ENCODE measurements at places on chromosomes 16 and 17. TPM values are rescaled to one million over a fixed set of nuclear protein-coding genes. Genes with fewer than 3 reads are reported as not detected.

The UTS2R gene
- total RNA-seq: not detected

The C1QL1 gene
- total RNA-seq: 0.14 TPM

The CLDN9 gene
- not detected for total RNA-seq

The MTSS2 gene
- total RNA-seq: 19.9 TPM

The EVI2A gene
- total RNA-seq: not detected

The PIK3R5 gene
- total RNA-seq: 0.05 TPM

The KRT16 gene
- 0.28 TPM for total RNA-seq

DNA sequence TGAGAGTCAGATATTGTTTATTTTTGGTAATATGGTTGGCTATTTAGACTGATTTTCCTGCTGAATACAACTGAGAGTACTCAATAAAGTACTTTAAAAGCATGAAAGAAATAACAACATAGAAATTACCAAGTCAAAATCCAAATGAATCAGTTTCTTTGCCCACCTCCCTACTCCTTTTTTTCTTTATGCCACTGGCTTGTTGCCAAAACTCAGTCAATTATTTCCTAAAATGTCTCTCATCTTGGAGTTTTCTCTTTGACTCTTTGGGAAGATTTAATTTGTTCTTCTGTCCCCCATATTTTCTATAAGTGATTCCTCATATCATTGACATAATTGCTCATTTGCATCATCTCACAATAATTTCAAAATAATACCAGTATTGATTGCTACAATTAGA, 2.6 kb upstream of the OMG start:
- no peak for DNase-seq

DNA sequence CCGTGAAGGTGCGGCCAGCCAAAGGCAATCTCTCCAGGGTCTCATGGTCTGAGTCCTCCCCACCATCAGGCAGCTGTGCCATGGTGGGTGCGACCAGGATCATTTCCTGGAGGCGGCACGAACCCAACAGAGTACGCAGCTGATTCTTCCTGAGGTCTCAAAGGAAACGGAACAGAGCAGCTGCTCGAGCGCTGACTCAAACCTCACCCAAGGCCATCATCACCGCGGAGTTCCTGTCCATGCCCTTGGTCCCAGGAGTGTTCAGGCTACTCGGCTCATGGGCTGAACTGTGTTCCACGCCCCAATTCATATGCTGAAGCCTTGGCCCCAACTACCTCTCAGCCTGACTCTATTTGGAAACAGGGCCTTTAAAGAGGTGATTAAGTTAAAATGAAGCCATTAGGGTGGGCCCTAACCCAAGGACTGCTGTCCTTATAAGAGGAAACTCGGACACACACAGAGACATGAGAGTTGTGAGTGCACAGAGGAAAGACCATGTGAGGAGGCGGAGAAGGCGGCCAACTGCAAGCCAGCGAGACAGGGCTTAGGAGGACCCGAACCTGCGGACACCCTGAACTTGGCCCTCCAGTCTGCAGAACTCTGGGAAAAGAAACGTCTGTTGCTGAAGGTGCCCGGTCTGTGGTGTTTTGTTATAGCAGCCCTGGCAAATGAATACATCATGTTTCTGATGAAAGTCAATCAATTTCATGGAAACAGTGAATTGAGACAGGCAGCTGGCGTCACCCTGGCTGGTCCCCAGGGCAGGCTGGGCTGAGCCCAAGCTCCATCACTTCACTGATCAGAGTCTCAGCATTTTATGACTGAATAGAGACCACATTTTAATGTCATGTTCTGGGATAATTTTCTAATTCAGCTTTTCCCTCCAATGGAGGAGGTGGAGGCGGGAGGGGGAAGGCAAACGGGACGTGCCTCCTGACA, 13.7 kb downstream of the MXRA7 start:
- peak; percentile 95 for DNase-seq

DNA sequence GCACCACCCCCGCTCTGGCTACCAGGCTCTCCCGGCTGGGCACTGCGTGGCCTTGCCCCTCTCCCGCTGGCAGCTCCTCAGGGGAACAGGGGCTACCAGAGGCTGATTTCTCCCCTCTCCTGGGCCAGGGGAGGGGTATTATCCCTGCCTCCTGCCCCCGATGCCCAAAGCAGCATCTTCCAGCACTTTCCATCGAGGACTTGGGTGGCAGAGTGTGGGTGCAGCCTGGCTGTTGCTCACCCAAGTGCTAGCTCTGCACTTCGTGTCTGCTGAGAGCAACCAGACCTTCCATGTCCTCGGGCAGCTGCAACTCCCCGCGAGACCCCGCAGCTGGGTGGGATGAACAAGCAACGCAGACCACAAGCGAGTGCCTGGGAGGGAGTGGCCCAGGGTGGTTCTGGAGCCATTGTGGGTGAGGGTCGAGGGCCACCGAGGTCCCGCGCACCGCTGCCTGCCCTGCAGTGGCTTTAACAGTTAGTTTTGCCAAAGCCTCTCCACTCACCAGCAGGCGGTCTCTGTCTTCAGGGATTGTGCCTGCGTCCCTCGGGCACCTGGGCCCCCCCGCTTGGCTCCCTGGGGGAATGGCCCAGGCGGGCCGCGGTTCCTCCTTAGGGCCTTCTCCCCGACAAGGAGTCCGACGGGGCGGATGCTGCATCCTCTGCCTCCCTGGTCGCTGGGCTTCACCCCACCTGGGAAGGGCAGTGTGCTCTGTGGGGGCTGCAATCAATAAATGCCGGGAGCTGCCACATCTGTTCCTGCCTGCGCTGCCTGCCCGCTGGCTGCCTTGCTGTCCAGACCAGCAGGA, 8.4 kb downstream of the SLC25A10 start:
- no peak for DNase-seq

DNA sequence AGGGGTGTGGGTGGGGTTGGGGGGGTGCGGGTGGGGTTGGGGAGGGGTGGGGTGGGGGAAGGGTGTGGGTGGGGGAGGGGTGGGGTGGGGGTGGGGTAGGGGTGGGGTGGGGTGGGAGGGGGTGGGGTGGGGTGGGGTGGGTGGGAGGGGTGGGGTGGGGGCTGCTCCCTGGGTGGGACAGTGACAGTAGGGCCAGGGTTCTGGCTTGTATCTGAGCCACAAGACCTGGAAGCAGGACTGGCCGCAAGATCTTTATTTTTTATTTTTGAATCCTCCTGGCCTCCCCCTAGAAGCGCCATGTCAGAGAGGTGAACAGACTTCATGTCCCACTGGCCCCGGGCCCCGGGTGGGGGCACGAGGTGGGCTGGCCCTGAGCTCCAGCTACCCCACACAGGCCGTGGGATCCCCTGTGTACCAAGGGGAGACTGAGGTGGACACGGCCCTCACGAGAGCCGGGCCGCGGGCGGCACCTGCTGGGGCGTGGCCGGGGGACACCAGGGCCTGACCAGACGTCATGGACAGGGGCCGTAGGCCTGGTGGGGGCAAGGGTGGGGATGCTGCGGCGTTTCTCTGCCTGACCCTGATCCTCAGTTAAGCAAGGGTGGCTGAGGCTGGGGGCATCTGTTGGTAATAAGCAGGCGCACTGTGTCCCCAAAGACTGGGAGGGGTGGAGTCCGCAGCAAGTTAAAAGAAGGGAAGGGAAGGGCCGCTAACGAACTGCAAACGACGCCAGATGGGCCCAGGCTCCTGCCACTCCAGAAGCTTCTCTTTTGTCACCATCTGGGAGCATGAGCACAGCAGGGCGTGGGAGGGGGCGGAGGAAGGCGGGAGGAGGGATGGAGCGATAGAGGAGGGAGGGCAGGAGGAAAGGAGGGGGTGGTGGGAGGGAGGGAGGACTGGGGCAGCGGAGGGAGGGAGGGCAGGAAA, 22.3 kb upstream of the PABPN1L start:
- DNase-seq: no peak

DNA sequence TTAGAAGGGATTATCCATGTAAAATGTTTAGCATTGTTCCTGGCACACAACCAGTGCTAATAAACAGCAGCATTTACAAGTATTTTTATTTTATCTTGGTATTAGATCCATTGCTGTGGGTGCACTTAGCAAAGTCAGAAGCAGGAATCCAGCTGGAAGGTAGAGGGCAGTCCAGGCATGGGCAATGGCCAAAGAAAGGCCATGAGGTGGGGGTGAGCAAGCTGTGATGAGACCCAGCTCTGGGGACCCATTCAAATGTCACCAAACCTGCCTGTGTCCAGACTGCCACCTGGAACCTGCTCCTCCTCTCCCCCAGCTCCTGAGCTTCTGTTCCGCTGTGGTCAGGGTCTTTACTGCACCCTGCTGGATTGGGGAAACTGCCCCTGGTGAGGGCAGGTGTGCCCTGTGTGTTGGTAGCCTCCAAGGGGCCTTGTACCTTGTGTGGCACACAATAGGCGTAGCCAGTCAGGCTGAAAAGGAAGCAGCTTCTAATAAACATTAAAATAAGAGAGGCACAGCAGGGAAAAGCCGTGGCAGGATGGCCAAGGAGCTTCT, 118.0 kb upstream of the CRHR1 start:
- no peak for DNase-seq

- DNase-seq: no peak
Observed at GRCh38 chr17:20235747-20236146, 226.6 kb downstream of the SPECC1 start.

DNA sequence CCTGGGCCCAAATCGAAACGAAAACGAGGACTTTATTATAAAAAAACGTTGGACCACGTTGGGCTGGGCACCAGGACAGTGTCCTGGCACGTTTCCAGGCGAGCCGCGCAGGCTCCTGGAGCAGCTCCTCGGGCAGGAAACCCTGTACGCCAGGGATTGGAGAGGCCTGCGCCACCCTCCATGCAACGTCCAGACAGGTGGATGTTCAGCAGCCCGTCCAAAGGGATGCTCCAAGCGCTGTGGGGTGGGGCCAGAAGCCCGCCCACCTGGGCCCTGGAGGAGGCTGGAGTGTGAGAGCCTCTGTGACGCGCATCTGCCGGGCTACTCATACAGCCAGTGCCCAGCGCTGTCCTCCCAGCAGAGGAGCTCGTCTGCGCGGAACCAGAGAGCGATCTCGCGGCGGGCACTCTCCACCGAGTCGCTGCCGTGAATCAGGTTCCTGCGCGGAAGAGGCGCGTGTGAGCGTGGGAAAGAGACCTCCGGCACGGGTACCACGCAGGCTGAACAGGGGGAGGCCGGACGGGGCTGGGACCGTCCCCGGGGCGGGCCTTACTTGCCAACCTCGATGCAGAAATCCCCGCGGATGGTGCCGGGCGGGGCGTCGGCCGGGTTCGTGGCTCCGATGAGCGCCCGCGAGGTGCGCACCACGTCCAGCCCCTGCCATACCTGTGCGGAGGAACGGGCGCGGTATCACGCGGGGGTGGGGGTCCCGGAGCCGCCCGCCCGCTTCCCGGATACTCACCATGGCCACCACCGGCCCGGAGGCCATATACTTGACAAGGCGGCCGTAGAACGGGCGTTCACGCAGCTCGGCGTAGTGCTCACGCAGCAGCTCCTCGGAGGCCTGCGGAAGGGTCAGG, 785 bp downstream of the NME3 start:
- DNase-seq: peak; percentile 74

GRCh38 chr17:27654136-27654535, 23.1 kb downstream of the LGALS9 start:
- no peak for DNase-seq

DNA sequence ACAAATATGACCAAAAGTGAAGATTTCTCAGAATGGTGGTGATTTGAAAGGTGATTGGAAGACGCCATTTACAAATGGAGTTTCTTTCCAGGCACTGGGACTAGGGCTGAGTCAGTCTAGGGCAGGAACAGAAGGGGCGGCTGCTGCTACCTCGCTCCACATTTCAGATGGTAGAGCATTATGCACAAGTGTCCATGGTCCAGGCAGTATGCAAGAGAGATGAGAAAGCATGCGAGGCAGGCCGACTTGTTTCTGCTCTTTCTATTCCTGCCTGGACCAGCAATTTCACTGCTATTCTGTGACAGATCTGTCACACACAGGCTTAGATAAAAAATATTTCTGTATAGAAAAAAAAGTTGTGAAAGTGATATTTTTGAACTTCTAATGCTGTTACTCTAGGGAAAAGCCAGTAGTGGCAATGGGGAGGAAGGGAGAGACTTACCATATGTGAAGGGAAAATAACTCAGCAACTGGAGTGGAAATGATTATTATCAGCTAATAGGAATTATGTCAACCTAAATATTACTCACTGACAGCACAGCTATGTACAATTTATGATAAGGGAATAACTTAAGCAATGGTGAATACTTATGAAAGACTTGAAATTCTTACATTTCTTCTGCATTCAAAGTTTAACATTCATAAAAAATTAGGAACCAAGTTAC, 134.7 kb upstream of the NETO2 start:
- no peak for DNase-seq

DNA sequence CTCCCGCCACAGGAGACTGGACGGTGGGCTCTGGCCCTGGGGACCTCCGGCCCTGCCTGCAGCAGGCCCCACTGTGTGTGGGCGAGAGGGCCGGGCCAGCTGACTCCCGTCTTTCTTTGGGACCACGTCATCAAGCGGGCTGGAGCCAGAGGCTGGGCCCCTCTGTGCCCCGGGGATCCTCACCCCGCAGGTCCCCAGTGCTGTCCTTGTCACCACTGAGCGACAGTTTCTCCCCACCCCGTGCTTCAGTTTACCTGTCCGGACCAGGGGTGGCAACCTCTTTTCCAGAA, 181.9 kb upstream of the ZNF469 start:
- no peak for DNase-seq

DNA sequence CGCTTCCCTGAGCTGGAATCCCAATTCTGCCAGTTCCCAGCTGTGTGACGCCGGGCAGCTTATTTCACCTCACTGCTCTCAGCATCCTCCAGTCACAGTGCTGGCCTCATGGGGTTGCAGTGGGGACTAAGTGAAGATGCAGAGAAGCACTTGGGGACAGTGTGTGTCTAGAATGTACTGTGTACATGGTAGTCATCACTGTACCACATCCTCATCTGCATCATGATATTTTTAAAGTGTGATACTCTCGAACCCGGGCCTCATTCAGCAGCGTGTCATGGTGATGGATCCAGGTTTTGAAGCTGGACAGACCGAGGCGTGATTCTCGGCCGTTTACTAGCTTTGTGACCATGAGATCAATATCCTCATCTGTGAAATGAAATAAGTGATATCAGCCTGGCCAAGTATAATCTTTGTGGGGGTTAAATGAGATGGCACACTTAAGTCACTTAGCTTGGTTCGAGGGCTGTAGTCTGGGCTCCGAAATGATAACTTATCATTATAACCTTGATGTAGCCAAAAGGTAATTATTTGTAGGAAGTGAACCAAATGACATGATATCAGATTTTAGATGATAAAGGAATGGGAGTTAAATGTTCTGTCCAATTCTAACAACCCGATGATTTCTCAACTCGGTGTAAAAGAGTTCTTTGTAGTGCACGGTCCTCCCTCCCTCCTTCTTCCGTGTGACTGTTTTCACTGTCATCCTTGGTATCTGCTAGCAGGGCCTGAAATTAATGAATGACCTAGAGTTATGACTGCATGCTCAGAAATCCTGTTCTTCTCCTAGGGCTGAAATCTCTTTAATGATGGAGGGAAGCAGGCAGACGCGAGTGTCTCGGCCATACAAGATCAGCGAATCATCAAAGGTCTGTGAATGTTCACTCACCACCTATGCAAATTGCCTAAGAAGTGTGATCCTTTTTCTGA, 2.0 kb downstream of the KLHL36 start:
- DNase-seq: no peak

DNA sequence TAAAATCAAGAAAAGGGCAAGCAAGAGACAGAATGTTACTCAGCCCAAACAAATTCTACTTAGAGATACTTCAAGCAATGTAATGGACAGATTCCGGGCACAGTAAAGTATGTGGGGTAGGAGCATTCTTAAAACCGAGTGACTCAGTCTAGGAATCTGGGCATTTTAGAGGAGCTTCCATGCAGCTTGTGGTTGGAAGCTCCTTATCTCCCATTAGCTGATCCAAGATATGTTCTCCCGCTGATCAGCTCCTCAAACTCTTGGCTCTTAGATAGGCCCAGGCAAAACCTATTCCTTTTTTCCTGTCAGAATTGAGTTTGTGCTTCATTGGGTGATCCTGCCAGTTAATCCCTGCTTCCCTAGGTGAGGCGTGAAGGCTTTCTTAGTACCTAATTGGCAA, 303.3 kb downstream of the CEP112 start:
- DNase-seq: no peak
